Left ventricle myocardium superior (tissue), 1 donor: ENCODE measurements at places on chromosomes 4 and X. TPM values are rescaled to one million over a fixed set of nuclear protein-coding genes. Genes with fewer than 3 reads are reported as not detected.

The FGF5 gene
- total RNA-seq: 0.97 TPM

The LRP2BP gene
- 2.4 TPM for total RNA-seq

The FGFR3 gene
- 1.7 TPM for total RNA-seq

The UGT2A1 gene
- total RNA-seq: not detected

The CNKSR2 gene
- 0.55 TPM for total RNA-seq

The OTC gene
- not detected for total RNA-seq

The AVPR2 gene
- 3.3 TPM for total RNA-seq

The AR gene
- total RNA-seq: 25.2 TPM

The WDR17 gene
- total RNA-seq: 0.25 TPM

The PSAPL1 gene
- total RNA-seq: not detected

The ADAD1 gene
- total RNA-seq: not detected

The NLRP2B gene
- total RNA-seq: not detected

The NLGN3 gene
- total RNA-seq: 0.92 TPM

The CT45A10 gene
- total RNA-seq: not detected

The MAOB gene
- 126 TPM for total RNA-seq

The SEPTIN11 gene
- 24.7 TPM for total RNA-seq

The PHEX gene
- 0.10 TPM for total RNA-seq

The PPP4R3C gene
- total RNA-seq: not detected

The MCF2 gene
- 0.27 TPM for total RNA-seq

The RAB33A gene
- 0.59 TPM for total RNA-seq

The DUSP9 gene
- total RNA-seq: 0.10 TPM

The TMPRSS11A gene
- total RNA-seq: not detected
